ENCODE measurements at places on chromosomes 13 and 19.

DNA sequence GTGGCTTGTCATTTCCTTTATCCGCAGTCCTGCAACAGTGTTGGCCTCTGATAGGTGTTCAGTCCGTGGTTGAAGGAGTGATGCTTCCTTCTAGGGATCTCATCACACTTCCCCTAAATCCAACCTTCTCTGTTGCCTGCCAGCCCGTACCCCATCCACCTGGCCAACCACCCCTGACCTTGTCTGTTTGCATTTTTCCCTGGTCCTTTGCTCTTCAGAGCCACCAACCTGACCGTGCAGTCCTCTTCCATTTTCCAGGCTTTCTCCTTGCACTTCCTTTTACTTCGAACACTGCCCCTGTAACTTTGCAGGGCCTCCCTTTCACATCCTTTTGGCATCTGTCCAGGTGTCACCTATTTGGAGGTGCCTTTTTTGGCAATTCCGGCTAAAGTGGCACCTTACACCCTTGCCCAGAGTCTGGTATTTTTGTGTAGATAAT is 696 bp downstream of the ZNF460 start:
- DNase-seq = peak; percentile 13

GRCh38 chr19:35935911-35936737 is at the start of gene LRFN3:
Gene LRFN3 (plus strand): TSS chr19:35936374. CDS start chr19:35939426, 3,052 bp downstream.
- DNase-seq = peak; percentile 69

DNA sequence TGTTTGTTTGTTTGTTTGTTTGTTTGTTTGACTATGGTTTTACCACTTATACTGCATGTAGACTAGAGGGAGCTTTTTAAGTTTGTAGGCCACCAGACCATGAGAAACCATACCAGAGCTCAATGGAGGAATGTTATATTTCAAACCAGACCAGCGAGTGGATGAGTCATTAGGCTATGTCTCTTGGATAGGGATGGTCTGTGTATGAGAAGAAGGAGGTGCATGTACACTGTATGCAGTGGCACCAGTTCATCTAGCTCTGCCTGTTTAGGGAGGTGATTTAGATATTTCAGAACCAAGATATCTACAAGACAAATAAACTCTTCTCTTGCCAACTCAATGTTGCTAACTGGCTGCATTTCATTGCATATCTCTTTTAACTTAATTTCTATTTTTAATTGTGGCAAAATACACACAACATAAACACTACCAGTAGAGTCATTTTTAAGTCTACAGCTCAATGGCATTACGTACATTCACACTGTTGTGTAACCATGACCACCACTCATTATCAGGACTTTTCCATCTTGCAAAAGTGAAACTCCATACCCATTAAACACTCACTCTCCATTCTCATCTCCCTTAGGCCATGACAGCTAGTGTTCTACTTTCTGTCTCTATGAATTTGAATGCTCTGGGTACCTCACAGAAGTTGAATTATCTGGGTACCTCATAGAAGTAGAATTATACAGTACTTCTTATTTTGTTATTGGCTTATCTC is 29.2 kb downstream of the SYDE1 start:
- no peak for DNase-seq

GRCh38 chr19:14168993-14169392 is 32.6 kb upstream of the ASF1B start:
- no peak for DNase-seq

- no peak for DNase-seq
Observed at GRCh38 chr19:56142087-56142787, 1.1 kb downstream of the ZNF444 start.

- no peak for DNase-seq
Observed at GRCh38 chr19:7769171-7769570, 6.1 kb downstream of the CLEC4M start.

DNA sequence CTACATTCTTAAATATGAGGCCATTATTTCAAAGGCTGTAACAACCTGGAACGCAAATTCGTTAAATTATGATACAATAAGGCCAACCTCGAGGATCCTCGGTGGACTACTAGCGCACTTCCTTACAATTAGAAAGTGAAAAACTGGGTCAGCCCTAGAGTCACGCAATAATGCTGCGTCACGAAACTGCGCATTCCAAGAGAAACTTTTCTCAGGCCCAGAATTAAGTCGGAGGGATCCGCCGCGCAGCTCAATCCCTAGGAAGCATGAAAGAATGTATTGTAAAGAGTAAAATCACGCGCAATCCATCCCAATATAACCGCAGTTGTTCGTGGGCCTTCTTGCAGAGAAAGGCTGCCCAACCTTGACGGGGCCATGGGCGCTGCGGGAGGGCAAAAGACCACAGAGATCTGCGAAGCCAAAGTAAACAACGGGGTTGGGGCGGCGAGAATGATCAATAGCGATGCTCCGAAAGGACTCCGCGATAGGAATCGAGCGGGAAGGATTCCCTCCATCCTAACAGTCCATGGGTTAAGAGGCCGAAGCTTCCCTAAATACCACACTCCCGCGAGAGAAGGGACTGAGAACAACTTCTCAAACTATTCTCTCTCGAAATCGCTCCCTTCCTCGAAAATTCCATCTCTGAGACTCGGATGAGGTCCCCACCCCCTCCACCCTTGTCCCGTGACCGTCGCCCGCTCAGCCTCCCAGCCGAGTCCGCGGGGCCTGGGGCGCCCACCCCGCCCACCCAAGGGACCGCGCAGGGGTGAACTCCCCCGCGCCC is 564 bp downstream of the SPART start:
- no peak for DNase-seq

Measured in LoVo (cell line).